ENCODE measurements at places on chromosomes 5 and 9.

GRCh38 chr9:717722-718121, 123.8 kb upstream of the DMRT1 start:
- no peak for DNase-seq

DNA sequence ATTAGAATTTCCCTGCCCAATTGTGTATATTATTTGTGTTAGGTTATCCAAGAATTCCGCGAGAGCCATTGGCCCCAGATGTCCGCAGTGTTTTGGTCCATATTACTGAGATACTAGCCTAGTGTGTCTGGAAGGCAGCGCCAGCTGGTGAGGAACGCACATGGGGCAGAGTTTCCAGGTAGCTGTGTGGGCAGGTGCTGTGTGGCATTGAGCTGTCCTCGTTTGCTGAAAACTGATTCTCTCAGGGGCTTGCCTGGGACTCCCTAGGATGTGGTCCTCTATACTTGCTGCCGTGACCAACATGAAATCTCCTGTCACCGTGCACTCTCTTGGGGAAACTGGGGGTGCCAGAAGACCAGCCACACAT, 288.7 kb downstream of the FANCC start:
- no peak for DNase-seq

- DNase-seq = peak; percentile 73
These were observed 55.3 kb downstream of the ERAP1 start for GRCh38 chr5:96752341-96753016.

DNA sequence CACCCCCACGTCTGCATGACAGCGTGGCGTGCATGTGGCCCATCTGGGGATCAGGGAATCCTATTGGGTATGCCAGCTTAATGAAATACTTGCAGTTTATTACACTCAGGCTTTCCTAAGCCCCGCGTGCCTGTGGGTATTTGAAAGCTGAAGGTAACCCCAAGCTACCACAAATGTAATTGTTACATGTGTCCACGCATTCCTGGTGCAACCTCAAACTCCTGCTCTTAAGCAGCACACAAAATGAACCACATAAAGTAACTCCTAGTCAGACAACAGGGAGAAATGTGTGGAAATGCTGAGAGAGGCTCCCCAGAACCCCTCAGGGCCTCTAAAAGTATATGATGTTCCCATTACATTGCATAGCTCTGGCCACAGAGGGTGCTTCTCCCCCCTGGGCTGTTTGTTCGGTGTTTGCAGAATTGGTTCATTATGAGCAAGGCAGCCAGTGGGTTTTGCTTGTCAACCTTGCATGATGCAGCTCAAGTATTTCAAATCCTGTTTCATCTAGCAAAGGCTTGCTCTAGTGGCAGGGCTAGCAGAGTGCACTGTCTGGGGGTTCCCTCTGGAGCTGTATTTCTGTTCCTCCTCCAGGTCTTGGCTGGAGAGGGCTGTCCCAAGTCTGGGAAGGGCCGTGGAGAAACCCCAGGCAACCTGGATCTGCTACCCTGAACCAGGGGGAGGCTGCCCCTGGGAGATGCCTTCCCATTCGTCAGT, 1.8 kb upstream of the DCANP1 start:
- peak; percentile 30 for DNase-seq

DNA sequence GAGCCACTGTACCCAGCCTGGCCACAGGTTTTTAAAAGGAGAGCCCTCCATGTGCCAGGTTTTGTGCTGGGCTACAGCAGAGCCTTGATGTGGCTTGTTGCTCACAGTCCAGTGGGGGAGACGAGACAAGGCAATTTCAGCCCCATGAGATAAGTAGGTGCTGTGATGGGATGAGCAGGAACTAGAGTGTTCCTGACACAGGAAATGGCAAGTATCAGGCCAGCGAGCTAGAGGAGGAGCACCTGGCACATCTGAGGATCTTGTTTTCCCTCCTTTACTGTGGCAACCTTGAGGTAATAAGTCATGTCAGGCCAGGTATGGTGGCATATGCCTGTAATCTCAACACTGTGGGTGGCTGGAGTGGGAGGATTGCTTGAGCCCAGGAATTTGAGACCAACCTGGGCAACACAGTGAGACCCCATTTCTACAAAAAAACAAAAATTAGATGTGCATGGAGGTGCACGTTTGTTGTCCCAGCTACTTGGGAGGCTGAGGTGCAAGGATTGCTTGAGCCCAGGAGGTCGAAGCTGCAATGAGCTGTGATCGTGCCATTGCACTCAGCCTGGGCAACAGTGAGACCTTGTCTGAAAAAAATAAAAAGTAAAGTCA, 3.8 kb upstream of the ZDHHC12 start:
- DNase-seq = no peak

GRCh38 chr9:105117234-105117633, 127.2 kb upstream of the SLC44A1 start:
- no peak for DNase-seq

All from foreskin fibroblast (primary cell).